ENCODE measurements at places on chromosomes 1 and 21.

GRCh38 chr1:46077644-46078043 is 54.8 kb downstream of the PIK3R3 start:
- DNase-seq: no peak

DNA sequence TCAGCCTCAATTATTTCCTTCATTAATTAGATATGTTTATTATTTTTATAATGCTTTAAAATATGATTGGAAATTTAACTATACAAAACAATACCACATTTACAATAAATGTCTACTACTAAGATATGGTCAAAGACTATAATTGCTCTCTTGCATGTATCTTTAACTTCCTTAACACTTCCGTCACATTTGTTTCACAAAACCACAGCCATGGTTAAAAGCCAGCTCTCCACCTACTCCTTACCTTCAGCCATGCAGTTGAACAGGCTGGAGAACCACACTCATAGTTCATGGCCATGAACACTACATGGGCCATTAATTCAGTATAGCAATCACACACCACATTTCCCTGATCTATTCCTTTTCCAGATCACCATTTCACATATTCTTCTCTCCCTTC is 72.2 kb downstream of the NME7 start:
- no peak for DNase-seq

DNA sequence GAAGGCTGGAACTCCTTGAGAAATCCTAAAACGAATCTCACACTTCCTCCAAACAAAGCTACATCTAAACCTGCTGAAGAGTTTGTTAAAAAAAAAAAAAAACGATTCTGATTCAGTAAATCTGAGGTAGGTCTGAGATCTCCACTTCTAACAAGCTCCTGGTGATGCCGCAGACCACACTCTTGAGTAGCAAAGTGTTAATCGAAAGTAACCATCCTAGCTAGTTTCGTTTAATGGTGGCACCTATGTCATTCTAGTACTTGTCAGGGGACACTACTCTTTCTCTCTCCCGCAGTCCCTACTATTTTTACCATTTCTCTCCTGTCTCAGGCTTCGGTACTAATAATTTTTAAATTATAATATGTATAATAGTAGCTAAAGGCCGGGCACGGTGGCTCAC is 2.1 kb downstream of the CLCC1 start:
- no peak for DNase-seq

GRCh38 chr21:31659286-31659535 is 282 bp upstream of the SOD1 start:
- DNase-seq: no peak

DNA sequence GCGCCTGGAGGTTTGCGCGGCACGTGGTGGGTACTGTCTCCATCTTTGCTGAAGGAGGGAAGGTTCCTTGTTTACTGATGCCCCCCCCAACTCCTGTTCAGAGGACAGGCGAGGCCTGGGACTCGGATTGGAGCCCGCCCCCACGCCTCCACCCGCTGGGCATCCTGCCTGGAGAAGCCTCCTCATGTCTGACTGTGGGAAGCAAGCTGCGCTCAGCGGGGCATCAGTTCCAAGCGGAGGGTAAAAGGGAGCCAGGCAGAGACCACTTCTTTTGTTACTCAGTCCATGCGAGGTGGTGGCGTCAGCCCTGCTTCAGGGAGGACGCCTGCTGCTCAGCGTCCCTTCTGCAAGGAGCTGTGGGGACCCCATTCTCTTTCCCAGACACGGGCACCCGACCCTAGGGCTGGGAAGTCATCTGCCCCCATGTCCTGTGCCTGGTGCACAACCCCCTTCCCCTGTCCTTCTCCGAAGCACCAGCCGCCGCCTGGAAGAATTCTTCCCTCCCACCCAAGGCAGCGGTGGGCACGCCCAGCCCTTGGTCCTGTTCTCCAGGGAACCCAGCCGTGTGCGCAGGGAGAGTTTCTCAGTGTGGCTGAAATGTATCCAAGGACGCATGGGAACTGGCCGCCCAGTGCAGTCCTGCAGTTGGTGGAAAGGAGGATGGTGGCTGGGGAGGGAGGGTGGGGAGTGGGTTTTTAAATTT is 414.0 kb downstream of the CAMTA1 start:
- no peak for DNase-seq

DNA sequence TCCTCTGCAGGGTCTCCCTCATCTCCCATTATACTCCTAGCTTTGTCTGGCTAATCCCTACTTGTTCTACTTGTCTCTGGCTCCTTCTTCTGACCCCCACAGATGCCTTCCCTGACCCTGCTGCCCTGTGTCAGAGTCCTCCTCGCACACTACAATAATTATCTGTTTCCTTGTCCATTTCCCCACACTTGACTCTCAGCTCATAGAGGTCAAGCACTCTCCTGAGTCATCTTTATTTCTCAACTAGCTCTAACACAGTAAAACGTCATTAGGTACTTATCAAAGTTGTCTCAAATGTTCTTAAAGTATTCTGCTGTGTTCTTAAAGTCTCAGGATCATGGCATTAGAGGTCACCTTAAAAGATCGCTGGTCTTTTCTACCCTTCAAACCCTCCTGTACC is 47.1 kb downstream of the C8A start:
- no peak for DNase-seq

DNA sequence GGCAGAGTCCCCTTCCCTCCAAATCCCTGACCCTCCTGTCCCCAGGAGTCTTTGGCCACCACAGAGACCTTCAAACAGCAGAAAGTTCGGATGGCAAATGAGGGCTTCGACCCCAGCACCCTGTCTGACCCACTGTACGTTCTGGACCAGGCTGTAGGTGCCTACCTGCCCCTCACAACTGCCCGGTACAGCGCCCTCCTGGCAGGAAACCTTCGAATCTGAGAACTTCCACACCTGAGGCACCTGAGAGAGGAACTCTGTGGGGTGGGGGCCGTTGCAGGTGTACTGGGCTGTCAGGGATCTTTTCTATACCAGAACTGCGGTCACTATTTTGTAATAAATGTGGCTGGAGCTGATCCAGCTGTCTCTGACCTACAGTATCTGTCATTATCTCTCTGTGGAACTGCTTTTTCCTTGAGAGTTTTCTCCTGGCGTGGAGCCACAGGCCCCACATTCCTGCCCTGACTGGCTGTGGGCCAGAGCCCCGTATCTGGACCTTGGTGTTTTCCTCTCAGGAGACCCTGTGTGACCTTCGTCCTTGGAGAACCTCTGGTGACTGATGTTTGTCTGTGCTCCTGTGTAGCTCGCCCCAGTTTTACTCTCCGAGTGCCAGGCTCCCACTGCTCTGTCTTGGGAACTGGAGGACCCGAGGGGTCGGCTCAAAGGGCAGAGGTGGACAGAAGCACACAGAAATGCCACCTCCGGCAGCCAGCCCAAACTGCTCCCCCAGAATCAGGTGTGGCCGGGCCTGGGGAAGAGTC is 4.8 kb downstream of the SLC27A3 start:
- DNase-seq: no peak

GRCh38 chr21:17441370-17441769 is 71.5 kb upstream of the CXADR start:
- peak; percentile 100 for DNase-seq

- DNase-seq: no peak
Observed at GRCh38 chr1:6489383-6489765, 2.1 kb downstream of the PLEKHG5 start.
